Right forelimb (tissue), 1 donor: ENCODE measurements at places on chromosomes 16 and 17.
A peak's percentile ranks its signal among the peaks of the same experiment; 100 is the strongest.

- no peak for DNase-seq
Measured at GRCh38 chr17:17628388-17629008, 37.0 kb upstream of the PEMT start.

DNA sequence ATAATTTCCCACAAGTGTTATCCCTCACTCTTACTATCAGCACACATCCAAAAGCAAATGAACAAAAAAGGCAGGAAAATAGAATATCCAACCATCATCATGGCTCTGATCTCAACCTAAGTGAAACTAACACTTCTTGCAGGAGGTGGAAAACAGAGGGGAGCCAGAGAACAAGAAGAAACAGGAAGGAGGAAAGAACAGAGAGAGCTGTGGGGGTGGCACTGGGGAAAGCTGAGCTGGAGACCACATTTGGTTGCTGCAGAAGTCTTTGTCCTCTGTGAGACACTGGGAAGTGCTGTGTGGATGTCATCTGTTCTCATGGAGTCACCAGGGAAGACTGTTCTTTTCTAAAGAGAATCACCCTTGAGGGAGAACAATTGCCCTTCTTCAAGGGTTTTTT, 34.7 kb downstream of the GRB7 start:
- no peak for DNase-seq

- peak; percentile 66 for DNase-seq
Measured at GRCh38 chr17:50264263-50265113, 9.8 kb upstream of the TMEM92 start.

GRCh38 chr17:7553356-7553755, 4.5 kb downstream of the TNFSF12 start:
- DNase-seq: no peak

- DNase-seq: no peak
Measured at GRCh38 chr16:1772362-1772907, at the start of gene EME2. TSS of gene EME2 (plus strand) at chr16:1772810. CDS start at chr16:1773228, 418 bp downstream.

DNA sequence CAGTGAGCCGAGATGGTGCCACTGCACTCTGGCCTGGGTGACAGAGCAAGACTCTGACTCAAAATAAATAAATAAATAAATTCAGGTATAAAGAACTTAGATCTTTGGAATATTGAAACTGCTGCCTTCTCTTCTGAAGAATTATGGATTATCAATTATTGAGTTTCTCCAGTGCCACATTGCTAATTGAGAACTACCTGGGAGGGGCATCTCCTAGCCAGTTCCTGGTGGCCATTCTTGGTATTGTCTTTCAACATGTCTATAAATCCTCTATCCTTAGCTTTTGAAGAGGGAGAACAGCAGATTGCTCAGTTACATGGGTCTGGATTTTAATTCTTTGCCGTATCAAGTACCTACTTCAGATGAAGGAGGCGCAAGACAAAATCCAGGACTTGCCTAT, 29.2 kb downstream of the CALCOCO2 start:
- no peak for DNase-seq

DNA sequence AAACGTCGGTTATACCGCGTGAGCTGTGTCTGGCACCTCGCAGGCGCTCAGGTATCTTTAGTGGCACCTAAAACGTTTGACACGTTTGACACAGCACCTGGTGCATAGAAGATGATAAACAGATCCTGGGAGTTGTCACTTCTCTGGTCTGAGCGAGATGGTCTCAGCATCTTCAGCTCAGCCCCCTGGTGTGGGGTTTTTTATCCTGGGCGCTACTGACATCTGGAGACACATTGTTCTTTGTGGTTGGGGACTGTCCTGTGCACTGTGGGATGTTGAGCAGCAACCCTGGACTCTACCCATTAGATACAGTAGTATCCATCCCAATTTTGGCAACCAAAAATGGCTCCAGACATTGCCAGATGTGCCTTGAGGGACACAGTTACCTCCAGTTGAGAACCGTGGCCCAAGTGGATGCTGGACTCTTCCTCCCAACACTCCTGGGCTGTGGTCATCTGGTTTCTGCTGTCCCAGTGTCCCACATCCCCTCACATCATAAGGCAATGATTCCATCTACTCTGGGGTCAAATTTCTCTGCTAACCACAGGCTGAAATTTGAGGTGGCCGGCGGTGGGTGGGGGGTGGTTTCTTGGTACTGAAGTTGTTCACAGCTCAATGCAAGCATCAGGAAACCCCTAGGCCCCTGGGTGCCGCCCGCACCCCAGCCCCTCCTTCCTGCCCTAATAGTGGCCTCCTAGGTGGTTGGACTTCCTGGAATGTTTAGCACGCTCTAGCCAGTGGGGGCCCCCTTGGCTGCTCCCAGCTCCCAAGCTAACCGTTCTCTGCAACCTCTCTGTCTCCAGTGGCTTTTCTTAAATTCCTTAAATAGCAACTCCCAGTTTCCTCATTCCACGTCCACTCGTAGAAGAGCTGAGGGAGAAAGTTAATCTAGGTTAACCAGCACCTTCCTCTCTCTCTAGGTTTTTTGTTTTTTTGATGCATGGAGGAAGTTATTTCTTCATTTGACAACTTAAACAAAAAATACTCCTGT, 124.8 kb downstream of the ABCC1 start:
- DNase-seq: peak; percentile 67

DNA sequence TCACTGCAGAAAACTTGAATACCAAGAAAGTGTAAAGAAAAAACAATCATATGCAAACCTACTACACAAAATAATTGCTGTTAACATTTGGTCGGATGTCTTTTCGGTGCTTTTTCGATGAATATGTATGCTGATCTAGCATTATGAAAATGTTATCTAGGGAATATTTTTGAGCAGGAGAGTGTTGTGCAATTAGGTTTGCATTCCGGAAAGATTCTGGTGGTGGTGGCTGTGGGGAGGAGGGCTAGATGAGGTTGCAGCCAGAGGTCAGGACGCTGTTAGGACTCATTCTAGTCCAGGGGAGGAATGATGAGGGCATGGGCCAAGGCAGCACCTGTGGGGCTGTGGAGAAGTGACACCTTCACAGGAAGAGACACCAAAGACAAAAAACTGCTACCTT, 258.0 kb upstream of the ASIC2 start:
- DNase-seq: no peak
